Effector memory CD8-positive, alpha-beta T cell (primary cell): ENCODE measurements at places on chromosomes 6 and 20.
A peak's percentile ranks its signal among the peaks of the same experiment; 100 is the strongest.

GRCh38 chr6:132494954-132495353 is 18.0 kb downstream of the STX7 start:
- no peak for DNase-seq

GRCh38 chr6:31546339-31546957 is at the start of gene ATP6V1G2:
TSS of gene ATP6V1G2 (minus strand) at chr6:31546608. CDS start at chr6:31546559, 49 bp downstream.
- peak; percentile 87 for DNase-seq

- DNase-seq = no peak
Observed at GRCh38 chr6:68158256-68158655, 476.8 kb upstream of the ADGRB3 start.

- peak; percentile 33 for DNase-seq
Observed at GRCh38 chr20:63980317-63980805, 571 bp upstream of the PRPF6 start.

DNA sequence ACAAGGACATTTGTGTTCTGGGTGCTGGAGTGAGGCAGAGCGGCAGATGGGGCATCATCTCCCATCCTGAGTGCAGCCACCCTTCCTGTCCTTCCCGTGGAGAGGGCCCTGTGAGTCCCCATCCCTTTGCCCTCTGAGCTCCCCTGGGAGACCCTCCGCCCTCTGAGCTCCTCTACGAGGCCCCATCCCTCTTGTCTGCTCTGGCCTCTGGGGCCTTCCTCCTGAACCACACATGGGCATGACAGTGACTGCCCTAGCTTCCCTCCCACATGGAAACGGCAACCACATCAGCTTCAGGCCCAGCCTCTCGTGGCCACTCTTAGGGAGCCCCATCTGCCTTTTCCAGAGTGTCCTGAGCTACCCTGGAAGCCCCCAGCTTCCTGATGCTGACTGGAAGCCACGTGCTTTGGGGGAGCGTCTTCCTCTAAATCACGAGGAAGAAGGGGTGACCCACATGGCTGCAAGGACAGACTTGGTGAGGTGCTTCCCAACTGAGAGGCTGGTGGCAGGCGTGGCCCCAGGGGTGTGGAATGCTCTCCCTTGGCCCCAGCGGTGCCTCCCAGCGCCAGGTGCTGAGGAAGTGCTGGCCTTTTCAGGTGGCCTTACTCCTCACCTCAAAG is 52.6 kb downstream of the GINS1 start:
- no peak for DNase-seq

- DNase-seq = no peak
Observed at GRCh38 chr6:89941763-89942497, 47.7 kb downstream of the GJA10 start.

- DNase-seq = no peak
Observed at GRCh38 chr6:1908784-1909183, 299.1 kb downstream of the FOXC1 start.

DNA sequence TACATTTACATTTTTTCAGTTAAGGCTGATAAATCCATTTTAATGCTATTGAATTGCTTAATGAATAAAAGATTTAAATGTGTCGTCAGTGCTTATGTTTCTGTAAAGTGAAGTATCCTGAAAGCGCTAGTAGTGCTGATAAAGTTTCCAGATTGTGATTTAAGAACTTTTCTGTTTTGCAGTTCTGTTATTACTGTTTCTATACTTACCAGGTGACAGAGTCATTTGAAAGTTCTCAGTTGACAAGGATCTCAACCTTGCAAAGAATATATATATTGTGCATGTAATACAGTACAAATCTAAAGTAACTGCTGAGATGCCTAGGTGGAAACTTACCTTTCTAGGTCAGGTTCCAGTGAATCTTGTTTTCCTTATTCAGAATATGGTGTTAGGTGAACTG is 201.8 kb downstream of the ARID1B start:
- no peak for DNase-seq

- no peak for DNase-seq
Observed at GRCh38 chr20:58721951-58722778, 29.6 kb downstream of the NPEPL1 start.

GRCh38 chr20:17485017-17485416 is 46.2 kb downstream of the BFSP1 start:
- DNase-seq = no peak

DNA sequence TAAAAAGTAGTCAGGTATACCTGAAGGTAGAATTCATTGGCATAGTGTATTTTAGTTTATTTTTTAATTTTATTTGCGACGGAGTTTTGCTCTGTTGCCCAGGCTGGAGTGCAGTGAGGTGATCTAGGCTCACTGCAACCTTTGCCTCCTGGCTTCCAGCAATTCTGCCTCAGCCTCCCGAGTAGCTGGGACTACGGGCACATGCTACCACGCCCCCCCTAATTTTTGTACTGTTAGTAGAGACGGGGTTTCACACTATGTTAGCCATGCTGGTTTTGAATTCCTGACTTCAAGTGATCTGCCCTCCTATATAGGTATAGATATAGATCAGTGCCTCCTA is 102.8 kb upstream of the PRSS16 start:
- no peak for DNase-seq
